ENCODE measurements at places on chromosomes 12 and 14.

- no peak for DNase-seq
These were observed 12.9 kb upstream of the CORO1C start for GRCh38 chr12:108744021-108744897.

- DNase-seq, result no peak
These were observed 22.2 kb downstream of the AMN start for GRCh38 chr14:102944448-102945330.

DNA sequence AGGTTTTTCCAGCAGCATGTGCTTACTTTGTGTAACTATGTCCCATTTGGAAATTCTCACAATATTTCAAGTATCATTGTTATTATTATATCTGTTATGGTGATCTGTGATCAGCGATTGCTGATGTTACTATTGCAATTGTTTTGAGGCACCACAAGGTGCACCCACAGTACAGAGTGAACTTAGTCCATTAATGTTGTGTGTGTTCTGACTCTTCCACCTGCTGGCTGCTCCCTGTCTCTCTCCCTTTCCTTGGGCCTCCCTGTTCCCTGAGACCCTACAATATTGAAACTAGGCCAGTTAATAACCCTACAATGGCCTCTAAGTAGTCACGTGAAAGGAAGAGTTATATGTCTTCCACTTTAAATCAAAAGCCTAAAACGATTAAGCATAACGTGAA lies 153.9 kb downstream of the PIK3C2G start:
- DNase-seq, result no peak

DNA sequence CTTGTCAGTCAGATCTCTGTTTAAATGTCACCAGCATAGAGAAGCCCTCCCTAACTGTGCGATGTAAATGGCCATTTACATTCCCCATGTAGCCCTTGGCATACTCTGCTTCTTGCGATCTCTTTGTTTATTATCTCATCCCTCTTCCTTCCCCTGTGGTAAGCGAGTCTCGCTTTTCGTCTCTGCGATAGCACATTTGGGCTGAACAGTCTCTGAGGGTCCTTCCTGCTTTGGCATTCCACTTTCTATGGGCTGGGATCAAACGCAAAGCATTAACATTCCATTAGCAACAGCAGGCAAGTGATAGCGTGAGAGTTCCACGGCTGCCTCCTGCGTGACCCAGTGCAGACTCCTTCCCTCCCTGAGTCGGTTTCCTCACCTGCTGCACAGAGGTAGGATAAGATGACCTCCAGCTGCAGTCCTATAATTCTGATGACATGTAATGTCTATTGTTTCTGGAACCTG lies 61.4 kb upstream of the TUNAR start:
- no peak for DNase-seq

DNA sequence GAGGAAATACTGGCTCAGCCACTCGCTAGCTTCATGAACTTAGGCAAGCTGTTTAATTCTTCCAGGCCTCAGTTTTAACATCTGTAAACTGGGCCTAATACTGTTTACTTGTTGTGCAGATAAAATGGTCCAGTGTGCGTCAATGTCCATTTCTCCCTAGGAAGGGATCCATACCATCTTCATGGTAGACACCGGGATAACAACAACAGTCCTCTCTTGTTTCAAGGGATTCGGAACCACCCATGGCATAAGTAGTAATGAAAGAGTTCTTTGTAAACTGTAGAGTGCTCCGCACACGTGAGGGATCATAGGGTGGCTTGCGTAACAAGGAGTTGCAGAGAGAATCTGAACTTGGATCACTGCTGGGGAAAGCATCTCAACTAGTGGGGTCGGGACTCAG lies 17.3 kb upstream of the CHGA start:
- DNase-seq, result no peak

DNA sequence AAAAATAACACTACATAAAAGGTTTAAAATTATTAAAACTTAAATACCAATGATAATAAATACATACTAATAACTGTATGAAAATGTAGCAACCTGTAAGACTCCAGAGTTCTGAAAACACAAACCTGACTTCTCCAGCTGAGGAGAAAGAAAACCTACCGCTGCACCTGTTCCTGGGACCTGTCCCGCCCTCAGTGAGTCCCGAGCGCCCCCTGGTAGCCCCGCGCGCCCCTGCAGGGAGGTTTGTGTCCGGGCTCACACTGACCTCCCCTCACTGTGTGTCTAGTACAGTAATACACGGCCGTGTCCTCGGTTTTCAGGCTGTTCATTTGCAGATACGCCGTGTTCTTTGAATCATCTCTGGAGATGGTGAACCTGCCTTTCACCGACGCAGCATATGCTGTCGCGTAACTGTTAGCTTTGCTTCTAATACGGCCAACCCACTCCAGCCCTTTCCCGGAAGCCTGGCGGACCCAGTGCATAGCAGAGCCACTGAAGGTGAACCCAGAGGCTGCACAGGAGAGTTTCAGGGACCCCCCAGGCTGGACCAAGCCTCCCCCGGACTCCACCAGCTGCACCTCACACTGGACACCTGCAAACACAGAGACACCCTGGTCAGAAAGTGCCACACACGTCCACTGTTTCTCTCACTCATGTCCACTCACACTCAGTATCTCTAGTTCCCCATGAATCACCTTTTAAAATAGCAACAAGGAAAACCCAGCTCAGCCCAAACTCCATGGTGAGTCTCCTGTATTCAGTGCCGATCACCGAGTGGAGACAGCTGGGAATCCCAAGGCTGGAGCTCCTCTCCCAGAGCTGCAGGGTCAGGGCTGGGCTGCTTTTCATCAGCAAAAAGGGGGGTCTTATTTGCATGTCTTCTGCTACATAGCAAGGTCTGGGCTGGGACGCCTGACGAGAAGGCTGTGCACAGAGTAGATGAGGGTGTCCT lies 1276.3 kb downstream of the TMEM121 start:
- DNase-seq, result no peak

GRCh38 chr12:24738441-24738840 lies 210.5 kb downstream of the BCAT1 start:
- DNase-seq, result no peak

- no peak for DNase-seq
These were observed 1364.0 kb upstream of the SEL1L start for GRCh38 chr14:82897469-82898308.
